Fibroblast of upper back skin (primary cell): ENCODE measurements at places on chromosomes 3 and 15.

GRCh38 chr3:132231633-132232032 is 85.6 kb upstream of the ACP3 start:
- DNase-seq: peak; percentile 72

- no peak for DNase-seq
These were observed 58.8 kb downstream of the MAP3K13 start for GRCh38 chr3:185421577-185422232.

DNA sequence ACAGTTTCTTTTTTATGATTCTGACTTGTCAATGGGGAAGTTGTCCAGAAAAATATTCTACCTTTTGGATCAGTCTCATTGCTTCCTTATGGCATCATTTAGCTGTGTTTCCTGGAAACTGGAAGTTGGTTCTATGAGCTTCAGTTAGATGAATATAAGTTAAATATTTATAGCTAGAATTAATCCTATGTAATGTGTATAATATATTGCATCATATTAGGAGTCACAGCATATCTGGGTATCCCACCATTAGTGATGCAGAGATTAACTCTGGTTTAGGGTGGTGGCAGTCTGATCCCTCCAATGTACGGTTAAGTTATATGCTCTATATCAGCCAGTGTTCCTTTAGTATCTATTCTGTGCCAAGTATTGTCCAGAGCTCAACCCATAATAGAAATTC is 19.3 kb downstream of the KLHL24 start:
- DNase-seq: no peak

DNA sequence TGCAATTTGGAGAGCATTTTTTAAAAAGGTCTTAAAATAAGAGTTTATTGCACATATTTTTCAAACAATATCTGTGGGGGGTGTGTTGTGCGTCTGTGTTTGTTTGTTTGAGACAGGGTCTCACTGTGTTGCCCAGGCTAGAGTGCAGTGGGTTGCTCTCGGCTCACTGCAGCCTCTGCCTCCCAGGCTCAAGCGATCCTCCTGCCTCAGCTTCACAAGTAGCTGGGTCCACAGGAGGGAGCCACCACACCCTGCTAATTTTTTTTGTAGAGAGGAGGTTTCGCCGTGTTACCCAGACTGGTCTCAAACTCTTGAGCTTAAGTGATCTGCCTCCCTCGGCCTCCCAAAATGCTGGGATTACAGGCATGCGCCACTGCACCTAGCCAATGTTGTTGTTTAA is 2.7 kb downstream of the MLF1 start:
- no peak for DNase-seq

GRCh38 chr3:127069814-127070440 is 87.0 kb downstream of the PLXNA1 start:
- DNase-seq: no peak

DNA sequence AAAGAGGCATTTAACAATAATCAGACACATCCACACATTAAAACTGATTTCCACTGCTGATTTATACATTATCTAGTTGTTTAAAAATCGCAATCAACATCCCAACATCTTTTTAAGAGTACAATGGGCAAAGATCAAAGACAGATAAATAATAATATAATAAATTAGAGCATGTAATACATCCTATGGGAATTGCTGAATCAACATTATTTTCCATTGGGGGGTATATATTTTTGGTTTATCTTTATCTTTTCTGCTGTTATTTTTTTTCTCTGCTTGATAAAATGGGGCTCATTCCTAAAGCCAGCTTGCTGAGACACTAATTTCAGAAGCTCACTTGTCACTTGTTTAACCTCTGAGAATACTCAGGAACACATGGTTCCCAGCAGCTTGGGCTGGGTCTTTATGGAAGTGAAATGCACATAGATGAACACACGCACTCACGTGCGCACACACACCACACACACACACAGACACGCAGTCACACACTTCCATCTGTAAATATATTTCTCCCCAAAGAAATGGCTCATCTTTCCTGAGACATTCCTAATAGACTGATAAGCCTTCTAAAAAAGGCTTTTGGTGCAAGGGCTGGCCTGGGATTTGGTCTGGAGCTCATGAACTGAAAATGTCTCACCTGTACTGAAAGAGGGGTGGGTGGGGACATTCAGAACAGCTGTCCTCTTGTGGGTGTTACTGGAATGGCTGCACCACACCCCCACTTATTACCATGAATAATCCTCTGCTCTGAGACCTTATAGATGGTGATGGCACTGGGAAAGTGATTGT is 3.5 kb upstream of the PPIB start:
- DNase-seq: no peak

- no peak for DNase-seq
These were observed 7.6 kb upstream of the TRH start for GRCh38 chr3:129966876-129967275.

- no peak for DNase-seq
These were observed 316.0 kb upstream of the CBLB start for GRCh38 chr3:106184540-106185457.

DNA sequence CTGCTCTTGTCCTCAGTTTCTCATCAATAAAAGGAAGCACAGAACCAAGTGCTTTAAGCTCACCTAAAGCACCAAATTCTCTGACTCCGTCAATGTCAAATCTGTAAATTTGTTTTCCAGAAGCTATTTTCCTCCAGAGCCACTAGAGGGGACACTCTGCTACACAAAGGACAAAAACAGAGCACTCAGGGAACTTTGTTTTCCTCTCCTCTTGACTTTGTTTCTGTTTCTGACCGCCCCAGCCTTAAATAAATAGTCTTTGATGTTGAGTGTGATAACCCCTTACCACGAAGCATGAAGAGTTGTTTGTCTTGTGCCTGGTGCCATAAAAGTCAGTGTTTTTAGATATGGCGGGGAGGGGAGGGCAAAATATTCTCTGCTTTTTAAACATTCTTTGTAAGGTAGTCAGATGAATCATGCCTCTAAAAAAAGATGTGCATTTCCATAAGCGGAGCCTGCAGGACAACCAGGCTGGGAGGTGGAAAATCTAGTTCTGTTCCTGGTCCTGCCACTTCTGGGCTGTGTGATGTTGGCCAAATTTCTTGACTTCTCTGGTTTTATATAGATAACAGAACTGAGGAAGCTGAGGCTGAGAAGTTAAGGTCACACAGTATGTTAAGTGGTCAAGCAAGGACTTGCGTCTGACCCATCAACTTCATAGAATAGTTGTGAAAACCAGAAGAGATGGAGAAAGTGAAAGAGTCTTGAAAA is 7.3 kb upstream of the ZBTB38 start:
- DNase-seq: peak; percentile 86
